Uterine smooth muscle cell (primary cell): ENCODE measurements at places on chromosomes 3 and 15. TPM values are rescaled to one million over a fixed set of nuclear protein-coding genes. Genes with fewer than 3 reads are reported as not detected.

The ELP6 gene
- total RNA-seq: 28.5 and 40.5 TPM in 2 replicates

The PRICKLE2 gene
- total RNA-seq: 12.8 and 28.5 TPM in 2 replicates

The ZBTB47 gene
- 24.0 and 33.1 TPM in 2 replicates for total RNA-seq

The ARNT2 gene
- 1.4 and 3.7 TPM in 2 replicates for total RNA-seq

The SLC9C1 gene
- 0.12 and 0.22 TPM in 2 replicates for total RNA-seq

The GABRR3 gene
- total RNA-seq: not detected in 2 replicates

The C2CD4B gene
- 0.25 TPM in 1 of 2 replicates, not detected in the other for total RNA-seq

The GLT8D1 gene
- total RNA-seq: 99.9 and 129 TPM in 2 replicates

The LMCD1 gene
- 13.4 and 35.6 TPM in 2 replicates for total RNA-seq

The ACKR4 gene
- 1.5 and 2.1 TPM in 2 replicates for total RNA-seq

The SCG5 gene
- total RNA-seq: 3.2 and 14.7 TPM in 2 replicates

The JMJD7 gene
- 5.7 and 5.8 TPM in 2 replicates for total RNA-seq

The PLCL2 gene
- total RNA-seq: 10.6 and 11.1 TPM in 2 replicates

The KBTBD13 gene
- total RNA-seq: not detected in 2 replicates

The KNG1 gene
- not detected in 2 replicates for total RNA-seq

The SPESP1 gene
- 1.2 and 3.2 TPM in 2 replicates for total RNA-seq

The IL16 gene
- 0.22 and 0.25 TPM in 2 replicates for total RNA-seq

The IQCF5 gene
- total RNA-seq: not detected in 2 replicates

The GRIP2 gene
- 0.22 and 0.37 TPM in 2 replicates for total RNA-seq

The MKRN2OS gene
- not detected in 2 replicates for total RNA-seq

The GREM1 gene
- 94.3 and 684 TPM in 2 replicates for total RNA-seq

The RRP9 gene
- 41.2 and 47.7 TPM in 2 replicates for total RNA-seq

The KCNH8 gene
- total RNA-seq: under 0.01 TPM in 2 replicates

The NAA50 gene
- 186 and 299 TPM in 2 replicates for total RNA-seq

The GHSR gene
- total RNA-seq: 0.12 TPM in 1 of 2 replicates, not detected in the other

The CAPN3 gene
- 0.44 and 1.6 TPM in 2 replicates for total RNA-seq

The GPR87 gene
- total RNA-seq: not detected in 2 replicates

The STOML1 gene
- 20.4 and 21.9 TPM in 2 replicates for total RNA-seq

The ARHGEF26 gene
- total RNA-seq: 2.1 and 2.2 TPM in 2 replicates

The CASR gene
- total RNA-seq: not detected in 2 replicates

The P2RY13 gene
- not detected in 2 replicates for total RNA-seq

The MCTP2 gene
- 2.2 and 4.1 TPM in 2 replicates for total RNA-seq

The RFTN1 gene
- 27.8 and 31.4 TPM in 2 replicates for total RNA-seq
